Kidney (tissue), 22 donors: ENCODE measurements at places on chromosomes 1 and 21. TPM values are rescaled to one million over a fixed set of nuclear protein-coding genes. Genes with fewer than 3 reads are reported as not detected.

PLEKHA6 gene
- 65.1 TPM for total RNA-seq

ATXN7L2 gene
- 7.3 TPM for total RNA-seq

PCAT6 gene
- total RNA-seq: 2.0 TPM

MCOLN3 gene
- total RNA-seq: 3.1 TPM

FAM72D gene
- total RNA-seq: not detected

USP16 gene
- 35.8 TPM for total RNA-seq

CCDC17 gene
- total RNA-seq: 3.0 TPM

PLEKHN1 gene
- total RNA-seq: 14.3 TPM

GRCh38 chr1:85151446-85151845 is 49.4 kb downstream of the SYDE2 start:
- DNase-seq: no peak

DNA sequence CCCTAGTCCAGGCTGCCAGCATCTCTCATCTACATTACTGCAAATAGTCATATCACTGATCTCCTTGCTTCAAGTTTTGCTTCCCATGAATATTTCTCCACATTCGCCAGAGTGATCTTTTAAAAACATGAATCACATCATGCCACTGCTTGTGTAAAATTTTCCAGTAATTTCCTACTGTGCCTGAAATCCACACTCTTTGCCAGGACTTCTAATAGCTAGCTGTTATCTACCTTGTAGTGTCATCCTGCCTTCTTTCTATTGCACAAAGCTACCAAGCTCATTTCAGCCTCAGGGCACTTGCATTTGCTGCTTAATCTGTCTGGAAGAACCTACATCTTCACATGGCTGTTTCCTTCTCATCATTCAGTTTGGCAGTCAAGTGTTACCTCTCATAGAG is 33.9 kb upstream of the ZNF362 start:
- no peak for DNase-seq

GRCh38 chr1:237386362-237387143 is 344.6 kb downstream of the RYR2 start:
- DNase-seq: peak; percentile 13

GRCh38 chr21:26490771-26491170 is 82.3 kb downstream of the CYYR1 start:
- no peak for DNase-seq

DNA sequence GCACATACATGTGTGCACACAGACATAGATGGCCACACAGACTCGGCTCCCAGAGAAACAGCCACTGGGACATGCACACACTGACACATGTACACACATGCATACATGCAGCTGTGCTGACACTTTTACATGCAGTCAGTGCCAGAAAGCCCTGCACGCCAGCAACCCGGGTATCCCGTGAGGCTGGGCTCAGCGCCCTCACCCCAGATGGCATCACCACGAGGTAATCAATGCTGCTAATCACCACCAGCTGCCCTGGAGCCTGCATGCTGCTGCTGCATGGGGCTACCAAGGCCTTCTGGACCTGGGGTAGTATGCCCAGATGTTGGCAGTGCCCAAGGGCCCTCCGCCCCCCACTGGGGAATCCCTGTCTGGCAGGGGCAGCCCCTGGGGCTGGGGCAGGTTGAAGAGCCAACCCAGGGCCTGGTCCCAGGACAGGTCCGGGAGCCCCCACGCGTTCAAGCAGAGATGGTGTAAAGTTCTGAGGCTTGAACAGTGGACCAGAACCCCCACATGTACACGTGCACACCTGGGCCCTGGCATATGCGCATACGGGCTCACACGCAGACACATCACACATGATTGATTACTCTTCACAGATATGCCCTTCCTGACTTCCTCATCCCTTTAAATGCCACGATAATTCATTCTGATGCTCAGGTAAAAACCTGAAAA is 2.7 kb upstream of the COL16A1 start:
- DNase-seq: no peak

GRCh38 chr1:110504226-110504625 is 14.7 kb downstream of the KCNA10 start:
- DNase-seq: no peak

GRCh38 chr1:183871142-183871541 is 66.2 kb downstream of the RGL1 start:
- DNase-seq: peak; percentile 24

DNA sequence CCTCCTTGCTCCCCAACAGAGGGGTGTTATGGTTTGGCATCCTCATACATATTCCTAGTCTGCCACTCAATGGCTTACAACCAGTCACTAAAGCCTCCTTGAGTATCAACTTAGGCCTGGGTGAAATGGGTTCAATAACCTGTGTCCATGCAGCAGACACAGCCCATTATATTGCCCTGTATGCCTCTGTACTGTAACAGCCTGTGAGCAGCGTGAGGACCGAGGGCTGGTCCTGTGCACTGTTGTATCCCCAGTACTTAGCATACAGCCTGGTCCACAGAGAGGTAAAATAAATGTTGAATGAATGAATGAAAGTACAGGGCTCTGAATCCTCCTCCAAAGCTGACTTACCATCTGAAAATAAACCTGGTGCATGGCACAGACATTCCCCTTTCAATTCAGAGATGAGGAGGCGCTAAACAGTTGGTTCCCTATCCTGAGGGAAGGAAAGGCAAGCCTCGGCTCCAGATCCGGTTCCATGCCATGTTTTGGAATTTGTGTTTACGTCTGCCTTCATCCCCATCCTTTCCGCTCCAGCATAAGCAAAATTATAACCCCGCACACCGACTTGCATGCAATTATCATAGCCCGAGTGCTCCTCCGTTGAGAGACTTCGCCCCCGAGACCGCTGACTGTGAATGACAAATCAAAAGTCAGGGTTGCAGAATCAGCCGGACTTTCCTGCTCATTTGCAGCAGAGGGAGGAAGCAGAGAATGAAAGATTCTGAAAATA is 45.0 kb upstream of the DNAJC6 start:
- DNase-seq: peak; percentile 50

DNA sequence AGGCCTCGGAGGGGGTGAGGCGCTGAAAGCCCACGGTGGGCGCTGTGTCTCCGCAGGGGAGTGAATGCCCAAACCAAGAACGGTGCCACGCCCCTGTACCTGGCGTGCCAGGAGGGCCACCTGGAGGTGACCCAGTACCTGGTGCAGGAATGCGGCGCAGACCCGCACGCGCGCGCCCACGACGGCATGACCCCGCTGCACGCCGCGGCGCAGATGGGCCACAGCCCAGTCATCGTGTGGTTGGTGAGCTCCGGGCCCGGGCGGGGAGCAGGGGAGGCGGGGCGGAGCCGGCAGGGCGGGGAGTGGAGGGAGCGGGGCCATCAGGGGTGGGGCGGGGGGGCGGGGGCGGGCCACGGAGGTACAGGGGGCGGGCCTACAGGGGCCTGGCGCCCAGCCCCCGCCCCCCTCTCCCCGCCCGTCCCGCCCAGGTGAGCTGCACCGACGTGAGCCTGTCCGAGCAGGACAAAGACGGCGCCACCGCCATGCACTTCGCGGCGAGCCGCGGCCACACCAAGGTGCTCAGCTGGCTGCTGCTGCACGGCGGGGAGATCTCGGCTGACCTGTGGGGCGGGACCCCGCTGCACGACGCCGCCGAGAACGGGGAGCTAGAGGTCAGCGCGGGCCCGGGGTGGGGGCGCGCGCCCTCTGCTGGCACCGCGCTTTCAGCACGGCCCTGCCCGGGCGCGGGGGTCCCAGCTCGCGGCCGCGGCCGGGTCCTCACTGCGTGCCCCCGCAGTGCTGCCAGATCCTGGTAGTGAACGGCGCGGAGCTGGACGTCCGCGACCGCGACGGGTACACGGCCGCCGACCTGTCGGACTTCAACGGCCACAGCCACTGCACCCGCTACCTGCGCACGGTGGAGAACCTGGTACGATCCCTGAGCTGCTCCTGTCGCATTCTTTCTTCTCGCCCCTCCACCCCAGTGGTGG is 15.9 kb downstream of the ESPN start:
- DNase-seq: peak; percentile 79

DNA sequence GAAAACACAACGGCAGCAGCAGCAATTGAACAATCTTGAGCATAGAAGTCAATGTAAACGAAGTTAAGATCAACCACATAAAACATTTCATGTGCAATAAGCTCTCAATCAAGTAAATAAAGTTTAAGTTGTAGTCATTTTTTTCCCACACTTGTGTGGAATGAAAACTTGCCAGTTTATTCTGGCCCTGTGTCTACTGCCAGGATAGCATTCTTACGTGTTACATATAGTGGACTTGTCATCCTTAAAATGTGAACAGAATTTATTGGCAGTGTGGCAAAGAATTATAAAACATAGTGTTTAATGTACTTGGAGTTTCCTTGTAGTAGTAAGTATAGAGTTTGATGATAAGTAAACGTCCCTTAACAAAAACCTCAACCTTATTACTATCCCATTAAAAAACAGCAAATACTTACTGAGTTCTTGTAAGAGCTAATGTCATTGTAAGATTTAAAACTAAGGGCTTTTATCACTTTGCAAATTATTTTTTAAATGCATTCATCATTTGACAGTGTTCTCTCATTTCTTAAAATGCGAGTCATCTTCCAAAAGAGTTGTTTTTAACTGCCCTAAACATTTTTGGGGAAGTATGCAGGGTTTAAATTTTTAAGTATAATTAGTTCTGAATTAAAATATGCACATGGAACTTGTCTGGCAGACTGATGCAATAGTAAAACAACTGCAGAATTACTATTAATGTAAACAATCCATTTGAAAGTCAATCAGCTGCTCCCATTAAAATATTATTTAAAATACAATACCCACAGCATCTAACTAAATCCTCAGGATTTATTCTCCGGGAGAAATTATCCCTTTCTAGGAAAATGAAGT is 7.9 kb downstream of the COX20 start:
- DNase-seq: no peak
